ENCODE measurements at places on chromosomes 11 and 22. TPM values are rescaled to one million over a fixed set of nuclear protein-coding genes. Genes with fewer than 3 reads are reported as not detected.

- no peak for DNase-seq
Observed at GRCh38 chr11:60390419-60390818, 5.8 kb upstream of the MS4A14 start.

GRCh38 chr11:12606597-12606996 is 67.6 kb upstream of the TEAD1 start:
- DNase-seq: no peak

- DNase-seq: peak; percentile 89
Observed at GRCh38 chr22:41517172-41518047, 26.9 kb downstream of the POLR3H start.

The MAJIN gene
- total RNA-seq: not detected

The MS4A1 gene
- not detected for total RNA-seq

The FXYD6 gene
- total RNA-seq: 284 TPM

DNA sequence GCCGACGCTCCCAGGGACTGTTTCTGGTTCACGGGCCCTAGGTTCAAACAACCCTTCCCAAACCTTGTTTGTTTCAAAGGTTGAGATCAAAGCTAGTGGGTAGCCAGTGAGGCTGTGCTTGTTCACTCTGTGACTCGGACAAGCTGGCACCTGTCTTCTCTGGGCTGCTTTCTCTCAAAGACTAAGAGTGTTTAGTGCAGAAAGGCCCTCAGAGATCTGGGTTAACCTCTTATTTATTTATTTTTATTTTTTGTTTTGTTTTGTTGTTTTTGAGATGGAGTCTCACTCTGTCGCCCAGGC is 13.0 kb upstream of the MALAT1 start:
- no peak for DNase-seq

DNA sequence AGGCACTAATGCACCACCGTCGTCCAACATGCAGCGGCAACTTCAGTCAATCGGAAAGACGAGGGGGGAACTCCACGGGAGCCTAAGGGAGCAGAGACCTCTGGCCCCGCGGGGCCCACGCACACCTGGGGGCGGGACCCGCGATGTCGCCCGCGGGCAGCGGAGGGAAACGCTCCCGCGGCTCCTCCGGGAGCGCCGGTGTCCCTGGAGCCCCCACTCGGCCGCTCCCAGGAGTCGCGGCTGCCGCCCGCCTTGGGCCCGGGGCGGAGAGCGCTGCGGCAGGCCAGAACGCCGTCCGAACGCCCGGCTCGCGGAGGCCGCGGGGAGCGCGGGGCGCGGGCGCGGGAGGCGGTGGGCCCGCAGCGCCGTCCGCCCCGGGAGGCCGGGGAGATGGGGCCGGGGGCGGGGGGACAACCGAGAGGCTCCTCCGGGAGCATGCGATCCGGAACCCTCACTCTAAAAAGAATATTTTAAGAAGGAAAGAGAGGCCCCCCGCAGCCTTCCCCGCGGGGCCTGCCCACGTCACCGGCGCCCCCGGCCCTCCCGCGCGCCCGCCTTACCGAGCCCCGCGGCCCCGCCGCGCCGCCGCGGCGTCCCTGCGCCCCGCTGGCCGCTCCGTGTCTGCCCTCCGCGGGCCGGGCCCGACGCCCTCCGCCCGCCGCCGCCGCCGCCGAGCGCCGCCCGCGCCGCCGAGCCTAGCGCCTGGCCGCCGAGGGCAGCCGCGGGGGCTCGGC is 86.6 kb upstream of the ARHGAP32 start:
- no peak for DNase-seq

- no peak for DNase-seq
Observed at GRCh38 chr11:96464700-96465307, 75.0 kb downstream of the JRKL start.

DNA sequence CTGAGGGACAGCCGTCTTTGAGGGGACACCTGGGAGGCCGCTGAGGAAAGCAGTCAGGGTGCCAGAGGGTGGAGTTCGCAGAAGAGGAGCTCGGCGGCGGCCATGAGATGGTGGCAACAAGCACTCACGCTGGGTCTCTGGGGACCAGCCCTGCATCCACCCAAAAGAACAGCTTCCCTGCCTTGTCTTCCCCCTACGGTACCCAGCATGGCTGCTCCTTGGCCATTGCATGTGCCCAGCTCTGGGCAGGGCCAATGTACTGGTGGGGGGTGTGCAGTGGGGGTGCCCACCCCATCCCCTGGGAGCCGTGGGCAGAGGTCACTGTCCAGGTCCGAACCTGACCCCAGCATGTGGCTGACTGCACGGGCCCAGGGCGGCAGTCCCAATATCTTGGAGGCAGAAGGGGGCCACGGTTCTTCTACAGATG is 42.3 kb downstream of the OSBPL5 start:
- DNase-seq: no peak

DNA sequence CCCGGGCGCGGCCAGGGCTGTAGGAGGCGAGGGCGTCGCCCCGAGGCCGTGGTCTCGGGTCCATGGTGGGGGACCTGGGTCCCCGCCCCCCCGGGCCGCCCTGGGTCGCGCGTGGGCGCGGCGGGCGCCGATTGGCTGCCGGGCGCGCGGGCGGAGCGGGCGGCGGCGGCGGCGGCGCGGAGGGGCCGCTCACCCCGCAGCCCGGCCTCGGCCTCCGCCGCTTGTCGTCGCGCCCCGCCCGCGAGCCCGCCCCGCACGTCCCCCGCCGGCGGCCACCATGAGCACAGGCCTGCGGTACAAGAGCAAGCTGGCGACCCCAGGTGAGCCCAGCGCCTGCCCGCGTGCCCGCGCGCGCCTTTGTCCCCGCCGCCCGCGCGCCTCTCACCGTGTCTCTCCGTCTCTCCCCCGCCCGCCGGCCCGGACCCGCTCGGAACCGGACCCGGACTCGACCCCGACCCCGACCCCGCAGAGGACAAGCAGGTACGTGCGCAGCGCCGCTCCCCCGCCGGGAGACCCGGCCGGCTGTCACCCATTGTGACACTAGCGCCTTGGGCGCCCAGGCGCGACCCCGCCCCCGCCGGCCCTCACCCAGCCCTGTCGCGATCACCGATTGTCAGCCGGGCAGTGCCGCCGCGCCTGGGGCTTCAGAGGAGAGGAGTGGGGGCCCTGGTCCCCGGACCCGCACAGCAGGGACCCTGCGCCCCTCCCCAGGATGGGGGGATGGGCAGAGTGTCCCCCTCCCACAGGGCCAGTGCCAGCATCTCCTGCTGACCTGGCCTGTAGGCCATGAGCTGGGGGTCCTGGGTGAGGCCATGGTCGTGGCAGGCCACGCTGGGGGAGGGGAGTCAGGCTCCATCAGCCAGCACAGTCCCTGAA is at the start of gene SEPTIN5:
TSS of gene SEPTIN5 (plus strand) at position 192 of the 876 bp plus-strand sequence. CDS start at position 278, 86 bp downstream.
- no peak for DNase-seq

DNA sequence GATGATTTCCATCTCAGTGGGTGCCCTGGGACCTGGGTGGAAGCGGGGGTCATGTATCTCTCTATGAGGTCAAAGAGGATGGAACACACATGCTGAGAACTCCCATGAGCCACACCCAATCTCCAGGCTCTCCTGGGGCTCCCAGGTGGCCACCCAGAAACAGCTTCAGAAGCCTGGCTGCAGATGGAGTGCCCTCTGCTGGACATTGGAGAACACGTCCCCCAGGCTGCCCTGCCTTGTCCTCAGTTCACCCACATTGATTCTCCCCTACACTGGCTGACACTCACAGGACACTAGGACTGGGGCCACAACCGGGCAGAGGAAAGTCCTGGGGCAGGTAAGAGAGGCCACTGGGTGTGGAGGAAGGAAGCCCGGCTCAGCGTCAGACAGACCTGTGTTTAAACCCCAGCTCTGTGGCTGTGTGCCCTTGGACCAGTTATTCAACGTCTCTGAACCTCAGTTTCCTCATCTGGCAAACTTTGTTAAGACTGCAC is 4.5 kb upstream of the NOL12 start:
- DNase-seq: peak; percentile 48

DNA sequence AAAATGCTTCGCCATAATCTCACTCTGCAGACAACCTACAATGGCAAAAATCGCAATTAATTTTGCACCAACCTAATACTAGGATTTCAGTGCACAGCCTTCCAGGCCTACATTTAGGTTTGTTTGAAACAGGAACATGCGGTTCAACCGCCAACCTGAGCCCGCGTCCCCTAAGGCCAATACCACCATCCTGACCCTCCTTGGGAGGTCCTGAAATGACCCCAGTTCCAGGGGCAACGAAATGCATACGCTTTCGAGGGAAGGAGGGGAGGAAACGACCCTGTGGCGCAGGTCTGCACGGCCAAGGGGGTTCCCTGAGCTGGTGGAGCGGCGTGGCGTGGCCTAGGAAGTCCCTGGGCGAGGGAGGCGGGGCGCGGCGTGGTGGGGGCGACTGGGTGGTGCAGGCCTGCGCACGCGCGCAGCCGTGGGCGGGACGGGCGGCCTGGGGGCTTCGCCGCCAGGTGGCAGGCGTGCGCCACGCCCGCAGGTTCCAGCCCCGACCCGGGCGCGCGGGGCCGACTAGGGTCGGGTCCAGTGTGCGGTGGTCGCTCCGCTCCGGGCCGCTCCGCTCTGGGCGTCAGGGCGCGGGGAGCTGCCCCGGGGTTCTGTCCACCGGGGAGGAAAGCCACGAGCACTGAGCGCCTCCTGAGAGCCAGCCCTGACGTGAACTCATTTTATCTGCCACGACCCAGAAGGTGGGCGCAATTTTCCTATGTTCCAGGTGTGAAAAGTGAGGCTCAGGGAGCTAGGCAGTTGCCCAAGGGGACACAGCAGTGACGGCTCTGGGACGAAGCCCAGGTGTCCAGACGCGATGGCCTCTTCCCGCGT is 94.1 kb downstream of the SWAP70 start:
- peak; percentile 74 for DNase-seq

GRCh38 chr11:60887556-60887955 is 18.8 kb downstream of the PRPF19 start:
- peak; percentile 45 for DNase-seq

- DNase-seq: no peak
Observed at GRCh38 chr11:134725716-134726639, 313.9 kb upstream of the B3GAT1 start.

The SUSD2 gene
- total RNA-seq: 0.57 TPM

DNA sequence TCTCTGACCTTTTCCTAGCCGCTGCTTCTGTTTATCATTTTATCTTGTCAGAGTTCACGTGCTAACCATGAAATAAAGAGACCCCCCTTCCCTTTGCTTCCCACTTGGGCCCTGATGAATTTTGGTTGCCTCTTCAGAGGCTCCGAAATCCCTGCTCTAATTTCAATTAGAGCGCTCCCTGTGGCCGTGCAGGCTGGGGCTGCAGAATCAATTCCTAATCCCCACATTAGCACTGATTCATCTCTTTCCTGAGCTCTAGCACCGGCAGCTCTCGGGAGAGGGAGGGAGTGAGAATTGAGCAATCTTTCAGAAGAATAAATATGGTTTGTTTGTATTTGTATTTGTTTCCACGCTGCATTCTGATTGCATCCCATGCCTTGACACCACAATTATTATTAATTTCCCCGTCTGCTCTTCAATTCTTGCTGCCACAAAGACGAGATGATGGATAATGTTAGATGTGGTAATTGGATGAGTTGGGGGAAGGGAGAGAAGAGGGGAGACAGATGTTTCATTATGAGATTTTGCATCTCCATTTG is 76.9 kb downstream of the NTM start:
- no peak for DNase-seq

- no peak for DNase-seq
Observed at GRCh38 chr11:17771415-17771814, 36.8 kb downstream of the KCNC1 start.

The OR10D3 gene
- not detected for total RNA-seq

DNA sequence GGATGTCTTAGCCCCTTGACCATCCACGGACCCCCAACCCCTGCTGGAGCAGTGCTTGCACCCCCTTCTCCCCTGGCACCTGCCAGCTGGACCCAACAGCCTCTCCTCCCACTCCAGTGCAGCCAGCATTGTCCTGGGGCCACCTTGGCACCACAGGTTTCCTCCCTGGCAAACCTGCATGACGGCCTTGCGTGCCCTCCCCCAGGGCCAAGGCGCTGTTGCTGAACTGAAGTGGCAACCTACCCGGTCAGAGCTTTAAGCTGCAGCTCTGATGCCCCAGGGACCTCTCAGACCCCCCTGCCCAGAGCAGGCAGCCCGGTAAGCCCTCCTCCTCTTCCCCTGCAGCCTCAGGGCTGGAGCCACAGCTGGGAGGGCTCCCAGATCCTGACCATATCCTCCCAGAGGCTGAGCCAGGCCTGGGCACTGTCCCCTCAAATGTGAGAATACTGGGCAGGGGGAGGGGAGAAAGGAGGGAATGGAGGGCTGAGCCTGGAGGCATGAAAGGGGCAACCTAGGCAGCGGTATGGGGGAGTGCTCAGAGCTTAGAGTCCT is 1.8 kb upstream of the LRRC75B start:
- DNase-seq: no peak

- DNase-seq: no peak
Observed at GRCh38 chr11:113255096-113255495, 59.3 kb upstream of the TTC12 start.

The OR2D2 gene
- 2.0 TPM for total RNA-seq

- DNase-seq: peak; percentile 19
Observed at GRCh38 chr11:84563356-84563755, 1063.8 kb downstream of the DLG2 start.

The IGLL5 gene
- not detected for total RNA-seq

DNA sequence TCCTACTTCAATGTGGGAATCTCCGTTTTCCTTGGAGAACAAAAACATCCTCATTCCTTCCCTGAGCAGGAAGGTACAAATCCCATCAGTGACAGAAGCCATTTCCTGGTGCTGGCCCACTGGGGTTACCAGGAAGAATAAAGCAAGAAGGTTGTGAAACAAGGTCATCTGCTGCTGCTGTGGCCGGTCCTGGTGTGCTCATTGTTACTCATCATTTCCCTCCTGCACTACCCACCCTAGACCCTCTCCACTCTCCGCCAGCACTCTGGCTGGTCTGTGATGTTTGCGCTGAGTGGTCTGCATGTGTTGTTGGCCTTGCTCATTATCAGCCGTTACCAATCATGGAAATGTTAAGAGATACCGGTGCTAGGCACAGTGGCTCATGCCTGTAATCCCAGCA is 37.0 kb downstream of the OSBP2 start:
- no peak for DNase-seq

The C2CD3 gene
- total RNA-seq: 33.2 TPM

- DNase-seq: no peak
Observed at GRCh38 chr22:41931701-41932269, 5.2 kb upstream of the TNFRSF13C start.

The OR8K5 gene
- total RNA-seq: not detected

GRCh38 chr22:37774728-37775127 is 33.0 kb upstream of the GCAT start:
- DNase-seq: no peak

DNA sequence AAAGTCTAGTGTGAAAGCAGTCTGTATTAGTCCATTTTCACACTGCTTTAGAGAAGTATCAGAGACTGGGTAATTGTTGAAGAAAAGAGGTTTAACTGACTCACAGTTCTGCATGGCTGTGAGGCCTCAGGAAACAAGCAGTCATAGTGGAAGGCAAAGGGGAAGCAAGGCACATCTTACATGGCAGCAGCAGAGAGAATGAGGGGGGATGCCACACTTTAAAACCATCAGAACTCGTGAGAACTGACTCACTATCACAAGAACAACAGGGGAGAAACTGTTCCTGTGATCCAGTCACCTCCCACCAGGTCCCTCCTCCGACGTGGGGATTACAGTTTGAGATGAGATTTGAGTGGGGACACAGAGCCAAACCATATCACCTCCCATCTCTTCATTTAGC is 13.8 kb upstream of the TUBA8 start:
- no peak for DNase-seq

The FAM83F gene
- 0.16 TPM for total RNA-seq

The LRRC32 gene
- 18.1 TPM for total RNA-seq

- DNase-seq: no peak
Observed at GRCh38 chr11:12045914-12046635, 37.6 kb upstream of the DKK3 start.
